Gastrocnemius medialis (tissue), 4 donors: ENCODE measurements at places on chromosomes 13 and 19. TPM values are rescaled to one million over a fixed set of nuclear protein-coding genes. Genes with fewer than 3 reads are reported as not detected.

Gene CYP2S1
- 0.31 TPM for total RNA-seq

Gene LILRB1
- total RNA-seq, result 0.69 TPM

Gene ZNF805
- total RNA-seq, result 20.2 TPM

Gene KLK3
- total RNA-seq, result not detected

Gene SSC5D
- total RNA-seq, result 2.2 TPM

Gene CYP4F2
- not detected for total RNA-seq

Gene ABCC4
- total RNA-seq, result 5.4 TPM

Gene PLIN4
- 79.6 TPM for total RNA-seq

Gene C19orf85
- not detected for total RNA-seq

Gene ZNF575
- total RNA-seq, result not detected

Gene ZNF177
- total RNA-seq, result 0.39 TPM

Gene RGL3
- total RNA-seq, result 7.0 TPM

Gene NMRK2
- total RNA-seq, result 65.1 TPM

Gene GPR12
- total RNA-seq, result not detected

Gene TNFAIP8L1
- total RNA-seq, result 2.9 TPM

Gene COPE
- total RNA-seq, result 169 TPM

Gene KRTDAP
- not detected for total RNA-seq

Gene KASH5
- total RNA-seq, result not detected

Gene CCDC70
- total RNA-seq, result not detected

Gene ZNF416
- 1.8 TPM for total RNA-seq
